Cortex of kidney (tissue), 1 donor: ENCODE measurements at places on chromosomes 12 and 14.

- no peak for DNase-seq
Measured at GRCh38 chr12:30874455-30875321, 51.9 kb upstream of the TSPAN11 start.

DNA sequence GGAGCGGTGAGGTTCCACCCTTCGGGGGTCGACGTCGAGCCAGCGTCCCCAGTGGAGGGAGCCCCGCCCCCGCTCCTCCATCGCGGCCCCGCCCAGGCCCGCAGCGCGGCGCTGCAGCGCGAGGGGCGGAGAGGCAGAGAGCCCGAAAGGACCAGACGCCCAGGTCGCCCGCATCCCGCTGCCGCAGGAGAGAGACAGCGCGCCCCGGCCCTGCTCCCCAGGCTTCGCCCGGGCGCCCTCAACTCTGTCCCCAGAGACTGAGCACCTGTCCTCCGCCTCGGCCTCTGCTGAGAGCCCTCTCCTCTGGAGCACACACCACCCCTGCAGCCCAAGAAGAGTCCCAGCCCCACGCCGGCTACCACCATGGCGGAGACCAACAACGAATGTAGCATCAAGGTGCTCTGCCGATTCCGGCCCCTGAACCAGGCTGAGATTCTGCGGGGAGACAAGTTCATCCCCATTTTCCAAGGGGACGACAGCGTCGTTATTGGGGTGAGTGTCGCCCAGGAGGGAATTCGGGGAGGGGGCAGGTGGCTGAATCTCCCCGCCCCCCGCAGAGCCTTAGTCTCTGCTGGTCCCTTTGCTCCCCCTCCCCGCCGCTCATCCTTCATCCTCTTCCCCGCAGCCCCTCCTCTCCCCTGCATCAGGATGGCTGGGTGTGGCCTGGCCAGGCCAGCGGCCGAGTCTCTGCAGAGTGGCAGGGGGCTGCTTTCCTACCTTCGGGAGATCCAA lies at the start of gene KIF5A:
Gene KIF5A, plus strand, starts transcription at position 136 of the 732 bp plus-strand sequence. Its CDS starts 228 bp downstream, at position 364.
- DNase-seq, result no peak

DNA sequence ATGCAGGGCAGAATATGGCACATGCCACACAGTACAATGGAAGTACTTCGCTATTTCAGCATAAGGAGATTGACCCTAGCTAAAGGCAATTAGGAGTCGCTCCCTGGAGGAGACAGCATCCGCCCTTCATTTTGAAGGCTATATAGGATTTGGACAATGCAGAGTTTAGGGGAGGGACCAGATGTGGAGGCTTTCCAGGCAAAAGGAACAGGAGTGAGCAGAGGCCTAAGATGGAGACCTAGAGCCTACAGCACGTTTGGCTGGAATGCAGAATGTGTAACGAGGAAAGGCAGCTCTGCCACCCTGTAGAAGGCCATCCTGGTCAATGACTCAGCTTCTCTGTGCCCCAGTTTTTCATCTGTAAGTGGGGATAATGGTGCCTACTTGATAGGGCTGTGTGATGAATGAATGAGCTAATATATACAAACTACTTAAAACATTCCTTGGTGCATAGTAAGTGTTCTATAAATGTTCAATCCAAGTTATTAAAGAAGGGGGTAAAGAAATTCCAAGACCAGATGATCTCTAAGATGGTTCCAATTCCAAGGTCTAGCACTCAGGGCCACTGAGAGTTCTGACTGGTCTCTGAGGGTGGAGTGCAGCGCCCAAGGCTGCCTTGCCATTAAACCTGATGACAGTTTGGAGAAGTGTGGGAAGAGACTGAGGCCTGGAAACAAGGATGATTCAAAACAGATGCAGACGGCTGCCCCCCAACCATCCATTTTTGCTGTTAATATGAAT lies 54.3 kb upstream of the FRMD6 start:
- DNase-seq, result no peak

DNA sequence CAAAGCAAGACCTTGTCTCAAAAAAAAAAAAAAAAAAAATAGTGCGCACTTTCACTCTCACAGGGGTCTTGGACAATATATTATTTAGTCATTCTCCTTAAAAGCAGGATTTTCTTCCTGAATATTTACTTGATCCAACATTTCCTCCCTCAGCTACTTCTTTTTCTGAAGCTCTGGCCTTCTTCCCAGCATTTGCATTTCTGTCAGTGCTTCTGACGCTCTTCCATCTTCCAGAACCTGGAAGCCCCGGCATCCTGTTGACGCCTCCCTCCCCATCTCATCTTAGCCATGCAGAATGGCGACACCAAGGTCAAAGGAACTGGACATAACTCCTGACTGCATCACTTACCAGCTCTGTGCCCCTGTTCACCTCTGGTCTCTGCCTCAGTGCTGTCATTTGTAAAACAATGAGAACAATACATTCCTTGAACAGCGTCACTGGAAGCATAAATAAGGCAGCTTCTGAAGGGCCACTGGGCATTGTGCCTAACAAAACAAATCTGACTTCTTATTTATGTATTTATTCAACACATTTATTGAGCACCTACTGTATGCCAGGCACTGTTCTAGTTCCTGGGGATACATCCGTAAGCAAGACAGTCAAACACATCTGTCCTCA lies 90.9 kb upstream of the MDM1 start:
- no peak for DNase-seq

- DNase-seq, result no peak
Measured at GRCh38 chr12:85448548-85449139, 168.6 kb downstream of the ALX1 start.

- DNase-seq, result no peak
Measured at GRCh38 chr14:31947076-31947475, 130.0 kb upstream of the ARHGAP5 start.

- DNase-seq, result no peak
Measured at GRCh38 chr14:84770030-84770429, 759.9 kb upstream of the FLRT2 start.

GRCh38 chr12:95187865-95188415 lies 29.3 kb downstream of the FGD6 start:
- no peak for DNase-seq

DNA sequence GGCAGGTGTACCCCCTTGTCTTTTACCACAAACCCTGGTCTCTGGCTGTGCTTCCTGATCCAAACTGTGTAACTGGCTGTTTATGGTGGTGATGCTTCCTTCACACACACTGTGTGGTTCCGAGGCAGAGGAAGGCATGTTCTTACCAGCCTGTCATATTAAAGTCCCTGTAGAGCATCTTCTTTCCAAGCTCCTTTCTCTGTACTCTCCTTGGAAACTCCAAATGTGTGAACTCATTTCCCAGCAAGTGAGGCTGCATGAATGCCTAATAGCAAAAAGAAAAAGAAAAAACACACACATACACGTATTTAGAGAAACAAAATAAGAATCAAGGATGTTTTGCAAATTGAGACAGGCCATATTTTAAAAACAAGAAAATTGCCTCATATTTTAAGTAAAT lies 214.9 kb downstream of the PPM1H start:
- DNase-seq, result no peak

DNA sequence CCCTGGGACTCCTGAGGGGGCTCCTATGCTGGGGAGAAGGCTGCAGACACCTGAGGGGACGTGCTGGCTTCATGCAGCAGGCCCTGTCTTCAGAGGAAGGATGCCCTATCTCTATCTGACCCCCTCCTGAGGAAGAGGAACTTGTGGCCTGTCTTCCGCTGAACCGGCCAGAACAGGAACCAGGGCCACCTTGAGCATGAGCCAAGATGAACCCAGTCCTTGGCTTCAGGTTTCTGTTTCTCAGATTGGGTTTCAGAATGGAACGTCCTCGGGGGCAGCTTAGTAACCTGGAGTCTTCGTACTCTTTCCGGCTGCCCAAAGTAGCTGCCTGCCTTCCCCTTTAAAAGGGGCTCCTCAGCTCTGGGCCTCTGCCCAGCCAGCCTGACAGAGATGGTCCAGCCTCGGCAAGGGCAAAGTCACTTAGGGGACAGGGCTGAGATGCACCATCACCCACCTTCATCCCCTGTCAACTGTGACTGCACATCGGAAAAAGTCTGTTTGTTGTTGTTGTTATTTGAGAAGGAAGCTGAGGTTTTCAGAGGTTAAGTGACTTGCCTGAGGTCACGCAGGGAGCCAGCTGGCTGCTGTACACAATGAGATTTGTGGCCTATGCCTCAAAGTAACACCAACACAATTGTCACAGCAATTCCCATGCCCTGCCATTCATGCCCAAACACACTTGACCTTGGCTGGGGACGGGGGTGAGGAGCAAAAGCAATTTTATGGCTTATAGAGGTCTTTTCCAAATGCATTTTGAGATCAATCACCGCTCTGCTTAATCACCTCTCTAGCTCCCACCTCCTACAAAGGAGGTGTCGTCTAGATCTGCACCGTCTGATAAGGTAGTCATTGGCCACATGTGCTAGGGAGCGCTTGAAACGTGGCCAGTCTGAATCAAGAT lies 13.4 kb downstream of the ASB2 start:
- no peak for DNase-seq

- DNase-seq, result no peak
Measured at GRCh38 chr12:92706594-92706993, 3.8 kb downstream of the PLEKHG7 start.

DNA sequence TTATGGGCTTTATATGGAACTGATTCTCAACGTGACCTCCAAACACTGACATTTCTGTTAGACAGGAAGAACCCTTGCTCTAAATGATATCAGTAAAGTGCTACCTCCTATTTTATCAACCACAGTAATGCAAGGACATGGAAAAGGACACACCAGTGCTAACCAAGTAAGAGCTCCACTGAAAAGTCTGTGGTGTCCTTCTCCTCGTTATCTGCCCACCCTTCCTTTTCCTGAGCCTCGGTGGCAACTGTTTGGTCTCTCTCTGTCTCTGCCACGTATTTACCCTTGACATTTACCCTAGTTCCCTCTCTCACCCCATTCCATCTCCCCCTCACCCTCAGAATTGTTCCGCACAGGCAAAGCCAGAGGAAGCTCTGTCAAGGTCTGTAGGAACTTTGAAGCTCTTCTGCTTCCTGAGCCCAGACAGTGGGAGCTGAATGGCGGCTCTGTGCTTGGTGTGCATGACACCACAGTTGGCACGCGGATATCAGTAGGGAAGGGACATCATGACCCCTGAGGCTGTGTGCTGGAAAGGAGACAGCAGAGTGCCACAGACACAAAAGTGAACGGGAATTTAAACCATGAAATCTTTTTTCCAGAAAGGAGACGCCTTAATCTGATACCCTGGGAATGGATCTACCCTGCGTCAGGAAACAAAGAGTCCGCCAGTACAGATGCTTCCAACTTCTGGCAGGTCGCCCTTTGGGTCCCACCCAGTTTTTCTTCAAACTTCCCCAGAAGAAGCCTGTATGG lies 50.8 kb downstream of the NTN4 start:
- no peak for DNase-seq

DNA sequence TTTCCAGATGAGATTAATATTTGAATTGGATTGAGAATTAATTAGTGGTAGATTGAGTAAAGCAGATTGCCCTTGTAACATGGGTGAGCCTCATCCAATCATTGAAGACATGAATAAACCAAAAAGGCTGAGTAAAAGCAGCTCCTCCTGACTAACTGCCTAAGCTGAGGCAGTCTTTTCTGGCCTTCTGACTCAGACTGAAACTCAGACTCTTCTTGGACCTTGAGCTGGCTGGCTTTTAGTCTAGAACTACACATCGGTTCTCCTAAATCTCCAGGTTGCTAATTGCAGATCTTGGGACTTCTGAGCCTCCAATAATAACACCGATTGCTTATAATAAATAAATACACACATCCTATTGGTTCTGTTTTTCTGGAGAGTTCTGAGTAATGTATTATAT lies 24.0 kb downstream of the FKBP11 start:
- DNase-seq, result no peak
